ENCODE measurements at places on chromosomes 2 and 18. TPM values are rescaled to one million over a fixed set of nuclear protein-coding genes. Genes with fewer than 3 reads are reported as not detected.

Gene CPLX4
- not detected for total RNA-seq

- no peak overlapping the region for H3K4me3 ChIP-seq
- H3K36me3 ChIP-seq, result no peaks in the 10 kb centered on the region
- DNase-seq, result no peak
- H3K4me1 ChIP-seq, result no peaks in the 10 kb centered on the region
- H3K27ac ChIP-seq, result no peak overlapping the region
- no peaks in the 10 kb centered on the region for H3K27me3 ChIP-seq
Measured at GRCh38 chr2:161036926-161037325, 123.3 kb upstream of the TANK start.

Gene TACR1
- total RNA-seq, result not detected

Gene GAREM2
- total RNA-seq, result 3.3 TPM

Measured in CD8-positive, alpha-beta memory T cell (primary cell).